WERI-Rb-1 (cell line): ENCODE measurements at places on chromosomes 13 and 19.

DNA sequence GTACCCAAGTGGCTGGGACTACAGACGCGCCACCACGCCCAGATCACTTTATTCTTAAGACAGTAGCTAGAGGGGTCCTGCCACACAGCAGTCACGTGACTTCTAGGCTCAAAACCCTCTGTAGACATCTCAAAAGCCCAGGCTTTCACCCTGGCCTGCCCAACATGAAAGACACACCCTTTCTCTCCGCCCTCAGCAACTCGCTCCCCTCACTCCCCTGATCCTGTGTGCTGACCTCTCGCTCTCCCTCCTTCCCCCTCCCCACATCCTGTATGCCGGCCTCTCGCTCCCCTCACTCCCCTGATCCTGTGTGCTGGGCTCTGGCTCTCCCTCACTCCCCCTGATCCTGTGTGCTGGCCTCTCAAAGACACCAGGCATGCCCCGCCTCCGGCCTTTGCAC lies 77.4 kb downstream of the SLC15A1 start:
- no peak for DNase-seq

DNA sequence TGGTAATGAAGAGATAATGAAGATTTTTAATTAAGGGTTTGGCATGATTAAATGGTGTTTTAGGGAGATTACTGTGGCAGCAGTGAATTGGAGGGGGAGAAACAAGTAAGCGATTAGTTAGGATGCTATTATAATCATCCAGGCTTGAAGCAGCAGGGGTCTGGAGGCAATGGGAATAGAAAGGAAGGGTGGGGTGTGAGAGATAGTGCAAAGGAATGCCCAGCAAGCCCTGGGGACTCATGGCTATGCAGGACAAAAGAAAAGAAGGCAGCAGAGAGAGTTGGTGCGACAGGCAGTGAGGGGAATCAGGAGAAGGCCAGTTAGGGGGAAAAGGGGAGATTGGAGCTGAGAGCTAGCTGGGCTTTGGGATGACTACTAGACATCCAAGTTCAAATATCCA lies 34.5 kb downstream of the SOX21 start:
- DNase-seq = no peak

GRCh38 chr13:92735909-92736308 lies 490.7 kb upstream of the GPC6 start:
- DNase-seq = no peak

DNA sequence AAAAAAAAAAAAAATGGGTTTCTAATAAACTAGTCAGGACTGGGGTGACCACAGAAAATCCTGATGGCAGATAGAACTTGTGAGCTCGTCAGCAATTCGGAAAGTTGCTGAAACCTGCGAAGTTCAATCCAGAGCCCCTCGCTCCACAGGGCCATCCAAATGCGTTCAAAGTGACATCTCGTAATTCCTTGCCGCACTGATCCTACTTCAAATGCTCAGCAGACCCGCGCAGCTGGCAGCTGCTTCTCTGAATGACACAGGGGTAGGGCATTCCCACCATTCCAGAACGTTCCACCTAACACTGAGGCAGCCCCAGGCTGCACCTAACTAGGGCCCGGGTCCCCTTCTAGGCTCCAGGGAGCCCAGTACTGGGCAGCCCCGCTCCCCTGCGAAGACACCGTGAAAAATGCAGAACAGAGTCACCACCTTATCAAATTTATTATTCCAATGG lies 4.8 kb upstream of the DAPK3 start:
- no peak for DNase-seq

GRCh38 chr19:12723641-12724426 lies at the start of gene TNPO2:
TNPO2 (minus strand) TSS chr19:12723932; CDS start chr19:12720977, 2,955 bp downstream.
- DNase-seq = peak; percentile 81

DNA sequence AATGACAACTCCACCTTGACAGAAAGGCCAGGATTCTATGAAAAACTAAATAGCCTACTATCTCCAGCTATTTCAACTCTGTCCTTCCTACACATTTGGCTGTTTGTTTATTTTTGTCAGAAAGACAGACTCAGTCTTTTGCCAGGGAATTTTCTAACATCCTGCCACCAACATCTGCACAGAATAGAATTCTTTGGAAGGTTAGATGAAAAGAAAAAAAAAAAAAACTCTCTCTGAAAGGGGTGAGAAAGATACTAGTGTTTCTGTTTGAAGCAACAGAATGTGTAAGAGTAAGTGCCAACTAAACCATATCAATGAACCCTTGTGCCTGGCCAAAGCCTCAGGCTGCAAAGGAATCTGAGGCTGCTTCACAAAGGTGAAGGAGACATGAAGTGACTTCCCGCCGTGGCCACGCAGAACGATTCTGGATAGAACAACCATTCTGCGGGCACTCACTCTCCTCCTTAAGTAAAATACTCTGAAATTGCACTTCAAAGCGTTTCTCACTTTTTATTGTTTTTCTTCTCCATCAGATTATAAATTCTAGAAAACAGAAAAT lies 498.2 kb downstream of the IRS2 start:
- DNase-seq = no peak

- no peak for DNase-seq
These were observed 29.8 kb downstream of the NFIX start for GRCh38 chr19:13024951-13025697.

GRCh38 chr19:33621811-33622504 lies at the start of gene CHST8:
CHST8 (plus strand) TSS chr19:33621953; CDS start chr19:33689262, 67,309 bp downstream.
- peak; percentile 83 for DNase-seq

- peak; percentile 20 for DNase-seq
These were observed 38.7 kb downstream of the KLF2 start for GRCh38 chr19:16363133-16363851.
